ENCODE measurements at places on chromosomes 11 and 22.

DNA sequence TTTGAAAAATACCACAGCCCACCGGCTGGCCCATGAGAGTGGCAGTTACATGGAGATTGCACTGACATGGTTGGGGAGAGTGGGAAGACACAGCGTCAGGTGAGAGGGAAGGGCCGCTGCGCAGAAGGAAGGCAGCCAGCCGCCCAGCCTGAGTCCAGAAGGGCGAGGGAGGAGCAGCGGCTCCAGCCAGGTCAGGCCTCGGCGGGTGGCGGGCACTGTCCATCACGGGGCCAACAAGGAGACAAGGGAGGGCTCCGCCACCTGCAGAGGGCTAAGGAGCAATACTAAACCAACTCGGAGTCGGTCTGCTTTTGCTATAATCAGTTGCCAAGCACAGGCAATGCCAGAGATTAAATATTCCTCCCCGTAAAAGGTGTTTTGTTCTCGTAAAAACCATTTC lies 384.5 kb downstream of the TBC1D22A start:
- no peak for DNase-seq

DNA sequence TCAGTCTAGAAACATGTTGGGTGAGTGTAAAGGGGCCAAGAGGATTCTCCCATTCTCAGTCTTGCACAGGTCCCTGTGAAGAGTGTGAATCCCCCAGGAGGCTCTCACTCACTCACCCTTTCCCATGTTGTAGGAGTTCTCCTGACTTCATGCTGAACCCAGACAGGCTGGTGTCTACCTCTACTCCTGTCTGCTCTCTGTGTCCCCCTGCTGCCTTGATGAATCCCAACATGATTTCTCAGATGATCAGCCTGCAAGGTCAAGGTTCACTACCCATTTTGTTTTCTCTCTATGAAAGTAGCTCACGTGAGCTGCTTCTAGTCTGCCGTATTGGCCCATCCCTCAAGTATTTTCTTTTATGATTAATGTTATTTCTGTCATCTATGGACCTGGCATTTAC lies 500.6 kb downstream of the ETS1 start:
- no peak for DNase-seq

GRCh38 chr11:72069787-72070251 lies 10.5 kb downstream of the NUMA1 start:
- DNase-seq, result no peak

GRCh38 chr11:1854949-1855885 lies 2.3 kb downstream of the LSP1 start:
- DNase-seq, result no peak

DNA sequence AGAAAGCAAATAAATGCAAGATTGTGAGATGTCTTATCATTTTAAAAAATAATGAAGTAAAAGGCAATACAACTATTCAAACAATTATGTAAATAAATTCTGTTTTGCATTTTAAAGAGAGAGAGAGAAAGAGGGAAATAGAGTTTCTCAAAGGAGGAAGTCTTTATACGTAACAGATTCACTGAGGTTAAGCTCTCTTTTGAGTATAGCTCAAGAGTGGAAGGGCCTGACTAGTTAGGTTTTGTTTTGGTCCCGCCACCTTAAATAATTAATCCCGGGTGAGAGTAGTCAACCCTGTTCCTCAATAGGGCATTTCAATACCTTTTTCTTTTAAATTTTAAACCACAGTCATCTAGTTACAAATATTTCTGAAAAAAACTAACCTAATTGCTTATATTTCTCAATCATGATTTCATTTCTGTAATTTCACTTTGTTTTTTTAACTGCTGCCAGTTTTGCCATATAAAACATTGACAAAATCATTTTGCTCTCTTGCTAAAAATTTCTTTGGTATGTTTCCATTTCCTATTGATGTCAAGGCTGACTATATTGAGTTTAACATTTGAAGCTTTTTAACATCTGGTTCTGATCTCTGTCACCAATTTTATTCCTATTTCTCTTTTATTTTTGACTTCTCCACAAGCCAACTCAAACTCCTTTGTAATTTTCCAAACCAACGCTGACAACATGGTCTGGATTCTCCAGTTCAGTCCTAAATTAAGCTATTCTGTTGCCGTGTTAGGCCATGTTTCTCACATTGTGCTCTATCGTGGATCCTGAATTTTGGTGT lies 10.3 kb downstream of the OR10D3 start:
- DNase-seq, result no peak

DNA sequence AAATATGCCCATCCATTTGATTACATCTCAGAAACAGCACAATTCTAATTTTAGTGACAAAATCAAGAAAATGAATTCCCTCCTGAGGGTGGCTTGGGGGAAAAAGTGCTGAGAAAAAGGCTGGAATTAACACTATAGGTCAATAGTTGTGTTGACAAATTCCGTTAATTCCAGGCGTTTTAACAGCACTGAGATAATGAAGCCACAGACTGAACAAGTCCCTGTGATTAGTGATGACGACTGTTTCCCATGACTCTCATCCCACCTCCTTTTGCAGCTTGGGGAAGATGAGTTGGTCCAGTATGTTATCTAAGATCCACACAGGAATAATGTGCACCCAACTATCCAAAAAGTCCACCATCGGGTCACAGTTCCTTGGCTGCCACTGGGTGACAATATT lies 12.8 kb downstream of the SRRD start:
- DNase-seq, result no peak

Measured in urinary bladder (tissue), 4 donors.